ENCODE measurements at places on chromosomes 1 and 21.

GRCh38 chr1:244271691-244272308 lies 179.9 kb downstream of the ADSS2 start:
- no peak for DNase-seq

- DNase-seq, result no peak
These were observed 15.4 kb upstream of the PTTG1IP start for GRCh38 chr21:44888581-44889550.

DNA sequence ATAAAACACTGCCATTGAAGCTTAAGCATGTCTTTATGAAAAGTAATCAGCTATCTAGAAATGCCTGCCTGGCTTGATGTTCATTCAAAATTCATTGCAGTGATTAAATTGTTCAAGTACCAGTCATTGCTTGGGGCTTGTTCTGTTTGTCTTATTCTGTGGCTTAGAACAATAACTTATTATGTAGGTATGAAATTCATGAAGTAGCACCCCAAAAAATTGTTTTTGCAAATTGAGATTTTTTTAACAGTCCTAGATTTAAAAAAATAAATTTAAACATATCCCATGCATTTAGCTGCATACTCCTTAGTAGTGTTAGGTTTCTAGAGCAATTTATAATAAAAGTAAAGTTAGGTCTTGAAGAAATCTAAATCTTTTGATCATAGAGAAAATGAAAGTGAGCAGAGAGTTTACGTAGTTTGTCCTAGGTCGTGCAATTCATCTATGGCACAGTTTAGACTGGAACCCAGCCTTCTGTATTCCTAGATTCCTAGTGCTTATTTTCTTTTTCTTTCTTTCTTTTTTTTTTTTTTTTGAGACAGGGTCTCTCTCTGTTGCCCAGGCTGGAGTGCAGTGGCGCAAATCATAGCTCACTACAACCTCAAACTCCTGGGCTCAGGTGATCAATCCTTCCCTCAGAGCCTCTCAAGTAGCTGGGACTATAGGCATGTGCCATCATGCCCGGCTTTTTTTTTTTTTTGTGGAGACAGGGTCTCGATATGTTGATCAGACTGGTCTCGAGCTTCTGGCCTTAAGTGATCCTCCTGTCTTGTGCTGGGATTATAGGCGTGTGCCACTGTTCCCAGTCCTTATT lies 9.3 kb downstream of the MIER1 start:
- DNase-seq, result no peak

DNA sequence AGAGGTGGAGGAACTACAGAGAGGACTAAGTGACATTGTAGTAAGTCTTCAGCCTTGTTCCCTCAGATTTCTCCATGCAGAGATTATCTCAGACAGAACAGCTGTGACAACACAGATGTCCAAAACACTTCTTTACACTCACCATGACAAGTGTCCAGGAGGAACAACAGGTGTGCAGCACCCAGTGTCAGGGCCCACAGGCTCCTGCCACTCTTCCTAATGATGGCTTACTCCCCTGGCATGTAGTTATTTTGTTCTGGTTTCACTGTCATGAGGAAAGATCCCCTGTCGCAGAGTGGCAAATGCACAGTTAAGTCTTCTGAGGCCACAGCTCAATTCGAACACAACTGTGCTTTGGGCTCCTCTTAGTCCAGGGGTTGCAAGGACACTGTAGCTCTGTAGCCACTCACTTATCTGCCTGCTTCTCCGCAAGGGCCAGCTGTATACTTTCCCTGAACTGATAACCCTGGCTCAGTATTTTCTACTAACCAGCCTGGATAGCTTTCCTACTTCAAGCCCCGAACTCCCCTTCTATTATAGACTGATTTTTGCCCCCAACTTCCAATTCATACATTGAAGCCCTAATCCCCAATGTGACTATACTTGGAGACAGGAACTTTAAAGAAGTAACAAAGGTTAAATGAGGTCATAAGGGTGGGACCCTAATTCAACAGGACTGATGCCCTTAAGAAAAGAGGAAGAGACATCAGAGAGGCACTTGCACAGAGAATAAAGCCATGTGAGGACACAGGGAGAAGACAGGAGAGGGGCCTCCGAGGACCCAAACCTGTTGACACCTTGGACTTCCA lies 11.1 kb downstream of the PDZK1 start:
- DNase-seq, result no peak

GRCh38 chr1:225754940-225755641 lies 22.5 kb upstream of the SRP9 start:
- no peak for DNase-seq

DNA sequence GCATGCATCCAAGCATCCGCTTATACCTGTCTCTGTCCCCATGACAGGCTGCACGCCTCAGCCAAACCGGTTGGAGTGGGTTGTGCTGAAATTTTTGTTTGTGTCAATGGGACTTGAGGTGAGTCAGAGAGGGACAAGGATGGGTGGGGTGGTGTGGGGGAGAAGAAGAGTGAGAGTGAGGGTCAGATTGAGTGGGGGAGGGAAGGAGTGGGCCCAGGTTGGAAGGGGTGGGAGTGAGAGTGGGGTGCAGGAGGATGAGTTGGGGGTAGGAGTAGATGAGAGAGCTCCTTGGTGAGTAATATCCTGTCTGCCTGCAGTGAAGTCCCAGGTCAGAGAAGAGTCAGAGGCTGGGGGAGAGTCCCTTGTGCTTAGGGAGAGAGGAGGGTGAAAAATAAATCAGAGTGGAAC lies 3.3 kb upstream of the NECTIN4 start:
- DNase-seq, result no peak

DNA sequence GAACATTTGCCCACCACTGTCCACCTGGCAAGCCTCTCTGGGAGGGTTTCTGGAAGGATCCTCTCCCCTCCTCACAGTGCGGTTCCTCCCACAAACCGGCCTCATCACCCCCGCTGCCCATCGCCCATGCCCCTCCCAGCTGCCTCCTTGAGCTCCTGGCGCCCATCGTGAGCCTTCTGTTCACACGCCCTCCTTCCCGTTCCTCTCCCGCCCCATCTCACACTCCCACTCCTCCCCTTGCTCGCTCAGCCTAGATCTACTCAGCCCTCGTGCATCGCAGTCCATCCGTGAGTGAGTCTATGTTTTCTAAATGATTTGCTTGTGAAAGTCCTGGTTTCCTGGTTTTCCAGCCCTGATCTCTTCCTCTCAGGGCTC lies 119.1 kb upstream of the C1orf174 start:
- no peak for DNase-seq

- DNase-seq, result no peak
These were observed at the start of gene TCEA3 for GRCh38 chr1:23424293-23425192. Gene TCEA3, minus strand, starts transcription at chr1:23424748. Its CDS starts 115 bp downstream, at chr1:23424633.

GRCh38 chr21:40672602-40673001 lies 174.4 kb downstream of the DSCAM start:
- no peak for DNase-seq

DNA sequence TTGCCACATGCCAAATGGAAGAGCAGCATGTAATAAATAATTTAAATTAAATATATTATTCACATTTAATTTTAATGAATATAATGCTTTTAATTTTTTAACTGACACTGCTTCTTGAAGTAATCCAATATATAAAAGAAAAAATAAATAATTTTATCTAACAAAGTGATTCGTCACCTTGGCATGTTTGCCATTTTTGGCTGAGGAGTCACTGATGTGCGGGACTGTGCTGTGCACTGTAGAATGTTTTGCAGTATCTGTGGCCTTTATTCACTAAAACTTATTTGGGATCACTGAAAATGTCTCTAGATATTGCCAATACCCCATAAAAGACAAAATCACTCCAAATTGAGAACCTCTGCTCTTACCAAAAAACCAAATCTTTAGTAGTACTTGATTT lies 807.8 kb downstream of the BRINP3 start:
- no peak for DNase-seq

DNA sequence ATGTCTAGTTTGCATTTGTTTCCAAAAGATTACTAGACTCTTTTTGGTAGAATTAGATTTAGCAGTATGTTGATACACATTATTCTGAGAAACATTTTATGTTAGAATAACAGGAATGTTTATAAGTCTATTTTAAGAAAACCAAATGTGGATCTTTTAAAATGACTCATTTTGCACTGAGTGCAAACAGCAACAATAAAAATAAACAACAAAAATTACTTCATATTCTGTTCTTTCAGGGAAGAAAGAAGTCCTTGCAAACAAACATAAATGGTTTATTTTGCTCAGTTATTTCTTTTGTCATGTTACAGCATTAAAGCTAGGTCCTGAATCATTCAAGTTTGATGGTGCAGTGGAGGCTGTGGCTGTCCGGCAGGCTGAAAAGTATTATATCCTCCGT lies 106.8 kb upstream of the TENT5C start:
- DNase-seq, result no peak

Data from stimulated activated CD8-positive, alpha-beta memory T cell treated with anti-CD3 and anti-CD28 coated beads, Interleukin-4, amount 100 ng/mL, for 1 hour (primary cell).